ENCODE measurements at places on chromosomes 5 and 9. TPM values are rescaled to one million over a fixed set of nuclear protein-coding genes. Genes with fewer than 3 reads are reported as not detected.

DNA sequence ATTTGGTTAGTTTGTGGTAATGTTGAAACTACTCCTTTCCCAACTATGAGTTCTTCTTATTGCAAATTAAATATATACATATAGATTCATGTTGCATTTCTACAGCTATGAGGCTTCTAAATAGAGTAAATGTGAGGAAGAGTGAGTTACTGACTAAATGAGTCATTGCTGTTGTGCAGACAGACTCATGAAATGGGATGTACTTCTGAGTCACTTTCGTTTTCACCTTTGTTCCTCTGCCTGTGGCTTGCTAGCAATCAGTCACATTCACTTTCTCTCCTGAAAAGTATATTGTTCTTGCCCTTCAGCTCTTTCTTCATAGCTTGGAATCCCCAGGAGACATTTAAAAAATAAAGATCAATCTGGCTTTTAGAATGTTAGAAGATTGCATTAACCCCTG, 295.5 kb upstream of the SMC2 start:
- DNase-seq: peak; percentile 83

GRCh38 chr5:170028124-170028523, 47.8 kb upstream of the INSYN2B start:
- no peak for DNase-seq

Gene LCN15
- total RNA-seq: not detected

DNA sequence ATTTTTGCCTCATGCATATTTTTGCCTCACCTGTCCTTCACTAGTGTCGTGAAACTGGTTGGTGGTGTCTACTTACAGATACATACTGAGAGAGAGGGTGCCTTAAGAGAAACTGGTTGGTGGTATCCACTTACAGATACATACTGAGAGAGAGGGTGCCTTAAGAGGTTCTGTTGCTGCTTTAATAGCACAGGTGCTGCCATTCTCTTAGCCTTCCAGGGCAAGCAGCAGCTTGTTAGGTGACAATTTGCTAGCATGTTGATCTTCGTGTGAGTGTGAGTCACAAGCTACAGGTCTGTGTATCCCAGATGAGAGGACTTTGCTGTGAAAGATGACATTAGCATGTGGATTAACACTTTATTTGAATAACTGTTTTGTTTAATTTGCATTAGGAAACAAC, 1.4 kb downstream of the PTTG1 start:
- DNase-seq: no peak

DNA sequence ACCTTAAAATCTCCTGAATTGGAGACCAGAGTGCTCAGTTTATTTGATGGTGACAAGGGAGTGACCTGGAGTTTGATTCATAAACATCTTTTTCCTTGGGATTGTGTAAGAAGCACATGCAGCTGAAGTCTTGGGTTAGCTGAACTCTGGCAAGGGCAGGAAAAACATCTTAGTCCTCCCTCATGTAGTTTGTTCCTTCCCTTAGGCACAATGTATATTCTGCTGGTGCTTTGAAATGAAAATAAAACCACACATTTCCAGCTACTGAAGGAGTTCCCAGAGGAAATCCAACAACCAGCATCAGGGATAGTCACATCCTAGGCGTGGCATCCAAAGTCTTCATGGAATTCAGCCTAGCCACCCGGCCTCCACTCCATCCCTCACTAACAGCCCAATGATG, 95.2 kb upstream of the PAPPA start:
- DNase-seq: peak; percentile 47

DNA sequence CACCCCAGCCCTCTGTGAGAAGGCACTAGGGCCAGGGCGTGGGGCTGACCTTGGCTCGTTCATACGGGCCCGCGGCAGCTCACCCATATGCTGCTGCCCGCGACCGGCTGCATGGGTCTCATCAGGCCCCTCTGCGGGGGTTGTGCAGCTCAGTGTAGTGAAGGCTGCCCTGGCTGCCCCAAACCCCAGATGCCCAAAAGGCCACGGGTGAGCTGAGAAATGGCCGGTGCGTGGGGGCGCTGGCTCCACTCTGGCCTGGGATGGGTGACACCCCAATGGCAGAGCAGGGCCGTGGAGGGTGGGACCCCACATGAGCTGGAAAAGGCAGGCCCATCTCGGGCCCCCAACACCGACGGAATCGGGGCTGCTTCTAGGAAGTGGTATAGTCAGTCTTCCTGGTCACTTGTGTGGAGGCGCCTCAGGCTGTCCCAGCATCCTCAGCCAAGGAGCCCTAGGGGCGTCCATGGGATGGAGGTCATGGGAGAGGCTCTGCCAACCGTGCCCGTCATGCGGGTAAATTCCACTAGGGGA, 19.4 kb upstream of the LRRC14B start:
- no peak for DNase-seq

GRCh38 chr5:95644351-95645042, 2.1 kb upstream of the RFESD start:
- peak; percentile 67 for DNase-seq

Gene LURAP1L
- 10.0 TPM for total RNA-seq

Gene SHOC1
- not detected for total RNA-seq

- no peak for DNase-seq
These were observed 68.0 kb downstream of the POU5F2 start for GRCh38 chr5:93673316-93673954.

DNA sequence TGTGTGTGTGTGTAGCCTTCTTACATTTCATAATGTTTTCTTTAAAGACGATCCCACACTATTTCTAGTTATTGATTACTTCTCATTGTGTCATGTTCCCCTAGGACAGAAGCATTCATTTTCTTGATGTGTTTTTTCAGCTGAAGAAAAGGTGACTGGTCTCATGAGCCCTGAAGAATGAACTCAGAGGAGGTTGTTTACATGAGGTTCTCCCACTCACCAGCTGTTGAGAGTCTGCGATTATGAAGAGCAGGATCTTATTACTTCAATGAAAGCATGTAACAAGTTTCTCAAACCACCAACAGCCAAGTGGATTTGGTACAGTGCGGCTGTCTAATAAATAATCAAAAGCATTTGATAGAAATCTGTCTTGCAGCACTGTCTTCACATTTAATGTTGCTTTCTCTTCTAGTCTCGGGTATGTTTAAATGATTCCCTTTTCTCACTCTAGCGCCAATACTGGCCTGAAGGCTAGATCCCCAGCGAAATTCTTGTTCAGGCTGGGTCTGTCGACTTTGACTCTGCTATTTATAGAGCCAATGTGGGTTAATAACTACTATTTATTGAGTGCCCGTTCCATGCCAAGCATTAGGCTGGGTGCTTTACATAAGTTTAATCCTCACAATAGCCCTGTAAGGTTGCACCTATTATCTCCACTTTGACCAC, 9.6 kb upstream of the FSD1L start:
- DNase-seq: no peak

DNA sequence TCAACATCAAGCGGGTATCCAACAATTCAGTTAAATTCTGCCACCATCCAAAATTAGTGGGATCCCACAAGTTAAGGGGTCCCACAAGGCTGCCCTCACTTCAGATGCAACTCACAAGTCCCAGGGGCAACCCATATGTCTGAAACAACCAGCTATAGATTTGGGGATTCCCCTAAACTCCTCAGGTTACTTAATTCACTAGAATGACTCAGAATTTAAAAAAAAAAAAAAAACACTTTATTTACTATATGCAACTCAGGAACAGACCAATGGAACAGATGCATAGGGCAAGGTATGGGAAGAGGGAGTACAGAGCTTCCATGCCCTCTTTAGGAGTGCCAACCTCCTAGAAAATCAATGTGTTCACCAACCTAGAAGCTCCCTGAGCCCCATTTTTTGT, 15.1 kb downstream of the AUH start:
- DNase-seq: peak; percentile 12

- DNase-seq: no peak
These were observed 7.9 kb downstream of the TICAM2 start for GRCh38 chr5:115594128-115595047.

DNA sequence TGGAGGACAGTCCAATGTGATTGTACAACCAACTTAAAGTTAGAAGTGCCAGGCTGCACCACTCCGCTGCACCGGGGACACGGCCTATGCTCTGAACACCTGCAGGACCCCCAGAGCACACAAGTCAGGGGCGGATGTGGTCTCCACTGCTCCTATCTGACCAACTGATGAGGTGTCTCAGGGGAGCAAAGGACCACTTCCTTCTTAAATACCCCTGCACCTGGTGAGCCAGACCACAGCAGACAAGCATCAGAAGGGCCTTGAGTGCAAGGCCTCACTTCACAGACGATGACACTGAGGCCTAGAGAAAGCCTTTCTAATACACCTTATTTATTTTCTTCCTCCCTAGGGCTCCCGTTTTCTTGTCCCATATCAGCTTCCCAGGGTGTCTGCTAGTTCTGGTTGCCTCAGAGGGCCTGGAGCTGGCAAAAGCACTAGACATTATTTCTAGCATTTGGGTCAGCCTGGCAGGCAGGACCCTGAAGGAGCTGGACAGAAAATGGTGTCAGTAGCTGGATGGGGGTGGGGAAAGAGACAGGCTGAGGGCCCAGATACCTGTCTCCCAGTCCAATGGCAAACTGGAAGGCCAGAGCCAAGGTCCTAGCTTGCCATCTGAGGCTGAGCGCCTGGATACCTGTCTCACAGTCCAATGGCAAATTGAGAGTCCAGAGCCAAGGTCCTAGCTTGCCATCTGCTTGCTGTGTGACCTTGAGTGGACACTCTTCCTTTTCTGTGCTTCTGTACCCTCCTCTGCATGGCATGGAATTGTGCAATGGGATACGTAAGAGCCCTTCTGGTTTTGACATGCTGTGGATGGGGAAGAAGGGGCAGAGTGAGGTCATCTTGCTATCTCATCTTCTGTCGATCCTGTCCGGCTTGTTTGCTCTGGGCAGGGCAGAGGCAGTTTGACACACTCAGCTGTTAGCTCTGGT, 9.0 kb downstream of the CCDC69 start:
- no peak for DNase-seq

GRCh38 chr9:79583952-79584654, 12.3 kb downstream of the TLE4 start:
- DNase-seq: no peak

GRCh38 chr5:39080597-39081204, 6.5 kb upstream of the RICTOR start:
- no peak for DNase-seq

Gene ZER1
- total RNA-seq: 6.6 TPM

Gene SCGB3A2
- total RNA-seq: not detected

DNA sequence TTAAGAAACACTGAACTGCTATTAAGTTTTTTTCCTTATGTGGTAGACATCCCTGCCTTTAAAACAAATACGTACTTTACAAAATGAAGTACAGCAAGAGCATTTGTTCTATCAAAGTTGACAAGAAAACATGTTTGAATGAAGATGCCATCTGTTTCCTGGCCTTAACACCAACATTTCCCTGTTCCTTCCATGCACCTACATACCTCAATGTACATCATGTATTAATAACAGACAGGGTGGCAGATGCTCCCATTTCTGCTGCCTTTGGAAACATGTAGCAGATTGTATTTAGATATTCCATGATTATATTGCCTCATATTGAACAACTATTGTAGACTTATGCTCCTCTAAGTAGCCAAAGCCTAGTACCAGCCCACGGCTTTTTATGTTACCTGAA, 104.4 kb downstream of the PJA2 start:
- no peak for DNase-seq

GRCh38 chr5:122999947-123000563, 36.5 kb downstream of the PPIC start:
- peak; percentile 25 for DNase-seq

- peak; percentile 4 for DNase-seq
These were observed 160.7 kb upstream of the DAPK1 start for GRCh38 chr9:87336914-87337333.

GRCh38 chr5:135869935-135870334, 25.7 kb downstream of the IL9 start:
- DNase-seq: no peak

GRCh38 chr9:72592502-72593403, 71.3 kb downstream of the TMC1 start:
- peak; percentile 62 for DNase-seq

DNA sequence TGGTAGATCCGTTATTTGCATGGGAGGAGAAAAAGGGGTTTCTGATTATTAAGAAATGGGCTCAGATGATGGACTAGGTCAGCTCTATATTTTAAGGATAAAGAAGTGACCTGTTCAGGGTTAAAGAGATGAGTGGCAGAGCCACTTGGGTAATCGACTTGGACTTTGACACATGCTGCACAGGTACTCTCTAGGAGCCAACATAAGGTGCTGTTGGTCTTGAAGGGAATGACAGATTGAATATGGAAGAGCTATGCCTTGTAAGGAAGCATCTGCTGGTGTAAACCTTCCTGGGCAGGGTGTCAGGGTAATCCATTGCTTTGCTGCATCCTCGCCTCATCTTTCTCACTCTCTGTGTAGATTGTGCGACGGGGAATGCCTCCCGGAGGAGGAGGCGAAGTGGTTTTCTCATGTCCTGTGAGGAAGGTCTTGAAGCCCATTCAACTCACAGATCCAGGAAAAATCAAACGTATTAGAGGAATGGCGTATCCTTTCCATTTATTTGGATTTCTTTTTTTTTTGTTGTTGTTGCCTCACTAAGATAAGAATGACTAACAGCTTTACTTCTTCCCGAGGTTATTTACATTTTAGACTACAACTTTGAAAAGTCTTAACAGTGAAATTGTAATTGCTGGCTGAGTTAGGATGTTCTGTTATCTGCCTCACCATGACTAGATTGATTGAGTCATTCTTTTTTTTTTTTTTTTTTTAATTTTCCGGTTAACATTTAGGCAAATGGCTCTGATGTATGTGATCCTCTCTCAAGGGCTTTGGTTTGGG, 41.2 kb downstream of the RCL1 start:
- peak; percentile 69 for DNase-seq

Gene LRRC26
- total RNA-seq: not detected

Gene TMC1
- total RNA-seq: not detected

DNA sequence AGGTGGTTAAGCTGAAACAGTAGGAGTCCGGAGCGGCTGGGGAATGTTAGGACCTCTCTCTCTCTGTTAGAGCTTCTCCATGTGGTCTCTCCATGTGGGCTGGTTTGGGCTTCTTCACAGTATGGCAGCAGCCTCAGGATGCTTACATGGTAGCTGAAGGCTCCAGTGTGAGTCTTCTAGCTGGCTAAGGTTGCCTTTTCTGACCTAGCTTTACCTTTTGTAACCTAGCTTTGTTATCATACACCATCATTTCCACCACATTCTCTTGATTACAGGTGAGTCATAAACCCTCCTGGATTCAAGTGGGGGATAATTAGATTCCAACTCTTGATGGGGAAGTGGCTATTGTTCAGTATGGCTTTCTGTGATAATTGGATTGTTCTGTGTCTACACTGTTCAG, 98.5 kb downstream of the MTREX start:
- no peak for DNase-seq

- DNase-seq: peak; percentile 78
These were observed 4.0 kb downstream of the MYOZ3 start for GRCh38 chr5:150665044-150665443.

Gene CDC20B
- total RNA-seq: not detected

GRCh38 chr5:107598958-107599357, 71.8 kb downstream of the EFNA5 start:
- no peak for DNase-seq

Data from HT1080 (cell line).